ENCODE measurements at places on chromosomes 5 and 9. TPM values are rescaled to one million over a fixed set of nuclear protein-coding genes. Genes with fewer than 3 reads are reported as not detected.

The SLC6A3 gene
- polyA plus RNA-seq: not detected

The TMEM252 gene
- not detected for polyA plus RNA-seq

The SAXO1 gene
- polyA plus RNA-seq: 0.65 TPM

The ZNF483 gene
- polyA plus RNA-seq: 0.18 TPM

The GFPT2 gene
- 75.3 TPM for polyA plus RNA-seq

The GPRIN1 gene
- polyA plus RNA-seq: 1.2 TPM

The CDHR2 gene
- not detected for polyA plus RNA-seq

The VLDLR gene
- 15.1 TPM for polyA plus RNA-seq

The SNCB gene
- polyA plus RNA-seq: not detected

The FBLL1 gene
- polyA plus RNA-seq: not detected

The POU5F2 gene
- polyA plus RNA-seq: 0.08 TPM

The FRMD3 gene
- 0.28 TPM for polyA plus RNA-seq

The IL5 gene
- not detected for polyA plus RNA-seq

The INSL6 gene
- not detected for polyA plus RNA-seq
